ENCODE measurements at places on chromosomes 13 and 19.

DNA sequence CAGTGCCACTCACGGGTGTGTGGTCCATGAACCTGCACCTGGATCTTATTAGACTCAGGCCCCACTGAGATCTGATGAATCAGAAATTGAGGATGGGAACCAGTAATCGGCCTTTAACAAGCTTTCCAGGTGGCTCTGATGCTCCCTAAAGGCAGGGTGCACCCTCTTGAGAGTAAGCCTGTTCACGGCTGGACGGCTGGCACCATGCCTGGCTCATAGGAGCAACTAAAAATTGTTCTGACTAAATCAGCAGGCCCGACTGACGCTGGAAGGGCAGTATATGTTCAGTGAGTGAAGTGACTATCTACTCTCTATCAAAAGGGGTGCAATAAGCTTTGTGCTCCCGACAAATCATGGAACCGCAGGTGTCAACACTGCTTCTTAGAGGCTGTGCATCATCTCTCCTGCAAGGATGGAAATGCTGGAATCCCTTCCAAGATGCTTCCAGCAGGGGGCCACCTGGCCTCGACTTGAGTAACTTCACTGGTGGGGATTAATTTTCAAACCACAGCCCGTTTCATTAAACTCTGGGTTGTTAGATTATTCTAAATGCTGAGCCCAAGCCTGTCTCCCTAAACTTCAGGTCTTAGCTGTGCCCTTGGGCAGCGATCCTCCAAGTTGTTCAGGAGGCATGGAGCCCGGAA, 28.4 kb downstream of the TMTC4 start:
- no peak for DNase-seq

- DNase-seq, result no peak
Observed at GRCh38 chr13:52319876-52320275, 86.1 kb downstream of the THSD1 start.

GRCh38 chr19:3515891-3516422, 9.8 kb downstream of the FZR1 start:
- DNase-seq, result no peak

DNA sequence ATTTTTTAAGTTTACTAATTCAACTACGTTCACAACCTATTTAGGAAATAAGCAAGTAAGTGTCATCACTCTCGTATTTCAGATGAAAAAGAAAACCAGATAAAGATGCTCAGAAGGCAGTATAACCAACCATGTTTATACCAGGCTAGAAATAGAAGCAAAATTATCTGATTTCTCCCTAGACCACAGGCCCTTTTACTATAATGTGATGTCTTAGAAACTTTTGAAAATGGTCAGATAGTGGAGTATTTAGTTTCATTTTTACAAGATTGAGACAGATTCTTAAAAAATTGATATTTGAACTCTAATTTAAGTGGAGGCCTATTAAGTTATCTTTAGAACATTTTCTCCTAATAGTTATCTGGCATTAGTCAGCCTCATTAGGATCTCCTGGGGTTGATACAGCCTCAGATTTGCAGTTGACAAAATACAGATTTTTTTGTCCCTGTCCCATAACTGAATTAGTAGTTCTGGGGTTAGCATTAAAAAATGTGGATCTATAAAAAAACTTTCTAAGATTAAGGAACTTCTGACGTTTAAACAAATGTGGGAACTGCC, 818.7 kb upstream of the PCDH9 start:
- DNase-seq, result no peak

GRCh38 chr13:59409634-59410200, 754.0 kb downstream of the DIAPH3 start:
- DNase-seq, result no peak

DNA sequence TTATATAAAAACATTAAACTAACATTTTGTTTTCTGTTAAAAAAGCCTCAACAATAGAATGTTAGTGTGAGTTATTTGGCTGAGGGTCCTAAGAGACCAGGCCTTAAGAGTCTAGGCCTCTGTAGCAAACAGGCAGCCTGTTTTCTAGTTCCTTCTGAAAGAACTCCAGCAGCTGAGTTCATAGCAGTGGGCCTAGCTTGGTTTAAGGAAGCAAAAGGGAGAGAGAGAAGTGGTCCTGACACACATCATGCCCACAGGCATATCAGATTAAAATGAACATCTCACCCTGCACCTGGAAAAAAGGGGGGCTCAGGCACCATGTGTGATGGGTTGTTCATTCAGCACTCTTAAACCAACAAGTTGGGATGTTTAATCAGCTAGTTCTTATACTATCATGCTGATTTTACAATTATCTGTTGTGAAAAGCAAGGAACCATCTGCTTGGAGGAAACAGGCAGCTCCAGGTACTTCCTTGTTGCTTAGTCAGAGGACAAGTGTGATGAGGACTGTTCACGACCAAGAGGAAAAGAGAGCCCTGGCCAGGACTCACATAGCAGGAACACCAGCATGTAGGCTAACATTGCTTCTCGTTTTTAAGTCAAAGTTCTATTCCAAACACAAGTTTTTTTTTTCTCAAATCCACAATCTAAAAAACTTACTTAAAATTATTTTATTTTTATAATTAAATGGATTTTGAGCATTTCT, 81.3 kb upstream of the FRY start:
- no peak for DNase-seq

- no peak for DNase-seq
Observed at GRCh38 chr19:58117841-58118575, 20.0 kb upstream of the ZSCAN18 start.

GRCh38 chr19:41299046-41299754, 10.8 kb upstream of the CCDC97 start:
- DNase-seq, result no peak

DNA sequence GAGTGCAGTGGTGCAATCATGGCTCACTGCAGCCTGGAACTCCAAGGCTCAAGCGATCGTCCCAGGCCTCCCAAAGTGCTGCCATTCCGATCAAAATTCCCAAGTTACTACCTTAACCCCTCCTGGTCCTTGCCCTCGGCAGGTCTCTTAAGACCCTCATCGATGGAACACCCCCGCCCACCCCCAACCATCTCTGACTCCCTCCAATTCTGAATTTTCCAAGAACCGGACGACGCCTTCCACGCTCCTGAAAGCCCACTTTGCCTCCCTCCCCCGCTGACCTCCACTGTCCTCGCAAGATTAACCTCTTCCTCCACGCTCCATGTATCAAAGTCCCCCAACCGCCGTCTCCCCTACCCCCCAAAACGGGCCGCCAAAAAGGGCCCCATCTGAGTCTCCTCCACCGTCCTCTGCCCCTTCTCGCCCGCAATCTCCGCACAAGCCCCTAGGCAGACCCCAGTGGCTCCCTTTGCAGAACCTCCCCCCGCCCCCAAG, 539 bp downstream of the DAPK3 start:
- DNase-seq, result no peak

DNA sequence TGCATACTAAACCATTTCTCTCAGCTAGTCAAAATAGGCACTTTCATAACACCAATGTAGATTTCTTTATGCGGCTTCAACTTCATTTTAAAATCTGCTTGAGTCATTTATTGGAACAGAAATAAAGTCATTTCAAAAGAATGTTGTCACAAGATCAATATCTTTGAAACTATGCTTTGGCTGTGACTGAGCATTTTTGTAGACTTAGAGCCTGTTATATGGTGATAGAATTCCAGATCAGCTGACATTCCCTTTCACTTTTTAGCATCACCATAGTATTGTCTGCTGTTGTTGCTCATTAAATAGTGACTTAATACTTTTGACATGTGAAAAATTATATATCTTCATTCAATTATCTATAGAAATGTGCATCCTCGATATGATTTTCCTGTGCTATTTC, 279.2 kb upstream of the PRR20A start:
- DNase-seq, result no peak

GRCh38 chr19:51207747-51208146, 17.1 kb upstream of the CD33 start:
- DNase-seq, result no peak

DNA sequence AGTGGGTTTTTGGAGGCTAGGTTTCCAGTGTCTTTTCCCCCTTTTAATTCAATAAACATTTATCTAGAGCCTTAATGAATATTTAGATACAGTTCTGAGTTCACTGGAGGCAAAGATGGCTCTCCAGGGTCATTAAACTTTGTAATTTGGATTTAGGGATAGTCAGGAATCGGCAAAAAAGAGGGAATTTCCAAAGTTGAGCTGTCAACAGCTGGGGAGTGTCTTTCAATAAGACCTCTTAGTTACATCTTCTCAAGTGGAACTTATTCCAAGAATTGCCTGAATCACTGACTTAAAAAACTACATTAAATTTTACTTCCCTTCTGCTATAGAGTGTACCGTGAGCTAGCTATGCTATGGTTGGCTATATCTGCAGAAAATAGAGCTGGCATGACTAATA, 2.0 kb downstream of the LRCH1 start:
- no peak for DNase-seq

GRCh38 chr19:47445937-47446402, 25.7 kb downstream of the SLC8A2 start:
- DNase-seq, result no peak

DNA sequence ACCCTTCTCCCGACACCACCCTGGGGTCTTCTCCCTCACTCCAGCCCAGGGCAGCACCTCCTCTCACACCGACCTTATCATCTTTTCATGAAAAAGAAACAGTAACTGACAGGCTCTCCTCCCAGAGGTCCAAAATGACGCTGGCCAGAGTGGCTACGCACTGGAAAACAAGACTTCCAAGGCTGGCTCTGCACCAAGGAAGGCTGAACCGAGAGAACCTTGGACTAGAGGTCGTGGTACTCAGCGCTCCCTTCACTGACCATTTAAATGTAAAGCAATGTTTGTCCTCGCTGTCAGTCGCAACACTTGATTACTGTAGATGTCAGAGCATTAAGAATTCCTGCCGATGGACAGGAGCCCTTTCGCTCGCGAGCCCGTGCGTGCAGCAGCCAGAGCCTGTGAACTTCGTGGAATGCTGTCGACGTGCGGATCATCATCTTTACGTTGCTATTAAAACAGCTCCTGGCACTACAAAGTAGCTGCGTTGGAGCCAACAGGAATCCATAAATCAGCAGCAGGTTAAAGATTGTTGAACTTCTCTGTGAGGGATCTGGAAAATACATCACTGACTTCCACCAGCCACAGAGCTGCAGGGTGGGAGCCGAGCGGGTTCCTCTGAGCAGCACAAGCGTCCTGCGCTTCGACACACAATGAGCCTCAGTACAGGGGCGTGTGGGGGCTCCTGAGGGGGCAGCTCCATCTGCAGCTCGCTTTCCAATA, 125.5 kb upstream of the MCF2L start:
- no peak for DNase-seq

DNA sequence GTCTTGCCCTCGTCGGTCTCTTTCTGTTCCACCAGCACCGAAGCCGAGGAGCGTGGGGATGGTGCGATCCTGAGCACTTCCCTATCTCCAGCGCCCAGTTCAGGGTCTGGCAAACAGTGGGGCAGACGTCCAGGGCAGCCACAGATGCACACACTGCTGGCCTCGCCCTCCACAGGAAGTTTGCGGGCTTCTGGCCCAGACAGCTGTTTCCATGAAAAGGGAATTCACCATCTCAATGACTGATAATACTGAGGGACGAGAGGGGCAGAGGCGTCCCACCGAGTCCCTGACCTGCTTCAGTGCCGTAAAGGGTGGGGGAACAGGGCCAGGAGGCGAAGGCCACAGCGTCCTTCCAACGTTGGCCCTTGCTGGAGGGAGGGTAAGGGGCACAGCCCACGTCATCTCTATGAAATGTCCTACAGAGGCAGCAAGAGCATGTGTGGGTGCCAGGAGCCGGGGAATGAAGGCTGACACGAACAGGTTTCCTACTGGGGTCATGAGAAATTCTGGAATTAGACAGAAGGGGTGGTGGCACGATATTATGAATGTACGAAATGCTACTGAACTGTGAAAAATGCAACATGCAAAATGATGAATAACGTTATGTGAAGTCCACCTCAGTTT, 19.5 kb downstream of the SHC2 start:
- DNase-seq, result no peak

- no peak for DNase-seq
Observed at GRCh38 chr19:49761625-49762311, 1.3 kb downstream of the TSKS start.

GRCh38 chr19:40605216-40605971, 4.2 kb downstream of the LTBP4 start:
- no peak for DNase-seq

DNA sequence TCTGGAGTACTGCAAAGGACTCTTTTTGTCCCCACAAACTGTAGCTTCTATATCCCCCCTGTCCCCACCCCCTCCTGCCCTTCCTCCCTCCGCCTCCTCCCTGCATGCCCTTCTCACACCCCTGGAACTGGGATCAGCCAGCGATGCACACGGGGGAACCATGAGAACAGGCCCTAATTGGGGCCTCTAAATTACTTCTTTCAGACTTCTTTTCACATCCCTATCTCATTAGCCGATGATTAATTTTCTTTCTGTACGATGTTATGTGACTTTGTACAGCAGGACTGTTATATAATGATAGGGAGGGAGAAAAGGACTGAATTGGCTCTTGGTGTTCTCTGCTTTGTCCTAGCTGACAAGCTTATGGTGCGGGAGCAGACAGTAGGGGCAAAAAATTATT, 347.5 kb downstream of the DNAJC15 start:
- no peak for DNase-seq

GRCh38 chr19:36707134-36707533, 19.7 kb downstream of the ZNF567 start:
- DNase-seq, result no peak

GRCh38 chr13:39571502-39572092, 31.4 kb downstream of the LHFPL6 start:
- no peak for DNase-seq

- DNase-seq, result no peak
Observed at GRCh38 chr13:114152831-114153371, 20.5 kb upstream of the RASA3 start.

DNA sequence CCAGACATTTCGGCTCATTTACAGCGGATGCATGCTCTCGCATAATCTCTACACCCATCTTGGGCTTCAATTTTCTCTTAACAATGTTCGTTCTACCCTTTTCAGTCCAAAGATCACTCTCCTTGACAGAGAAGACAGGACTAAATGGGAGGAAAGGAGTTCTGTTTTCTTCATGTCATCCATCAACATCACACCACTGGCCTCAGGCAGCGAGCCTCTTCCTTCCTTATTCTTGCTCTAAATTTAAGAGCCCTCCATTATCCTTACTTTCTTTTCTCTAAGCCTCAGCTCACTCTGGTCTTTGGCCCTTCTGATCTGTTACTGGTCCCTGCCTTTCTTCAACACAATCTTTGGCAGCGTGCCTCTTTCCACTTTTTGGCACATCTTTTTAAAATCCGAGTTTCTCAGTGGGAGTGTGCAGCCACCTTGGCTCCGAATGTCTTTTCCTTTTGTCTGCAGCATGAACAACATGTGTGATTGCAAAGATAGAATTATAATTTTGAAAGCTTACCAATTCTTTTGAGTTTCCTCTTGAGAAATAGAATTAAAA, 98.7 kb downstream of the FAM216B start:
- no peak for DNase-seq

GRCh38 chr13:41409611-41410010, 47.7 kb upstream of the RGCC start:
- DNase-seq, result no peak

GRCh38 chr19:30309905-30310601, 62.1 kb upstream of the ZNF536 start:
- no peak for DNase-seq

- no peak for DNase-seq
Observed at GRCh38 chr19:40633207-40633606, 32.0 kb downstream of the LTBP4 start.

Data from NCI-H1436 treated with DMSO at 0.1 percent for 48 hours (cell line).